Spinal cord (tissue), 10 donors: ENCODE measurements at places on chromosomes 4 and X.

DNA sequence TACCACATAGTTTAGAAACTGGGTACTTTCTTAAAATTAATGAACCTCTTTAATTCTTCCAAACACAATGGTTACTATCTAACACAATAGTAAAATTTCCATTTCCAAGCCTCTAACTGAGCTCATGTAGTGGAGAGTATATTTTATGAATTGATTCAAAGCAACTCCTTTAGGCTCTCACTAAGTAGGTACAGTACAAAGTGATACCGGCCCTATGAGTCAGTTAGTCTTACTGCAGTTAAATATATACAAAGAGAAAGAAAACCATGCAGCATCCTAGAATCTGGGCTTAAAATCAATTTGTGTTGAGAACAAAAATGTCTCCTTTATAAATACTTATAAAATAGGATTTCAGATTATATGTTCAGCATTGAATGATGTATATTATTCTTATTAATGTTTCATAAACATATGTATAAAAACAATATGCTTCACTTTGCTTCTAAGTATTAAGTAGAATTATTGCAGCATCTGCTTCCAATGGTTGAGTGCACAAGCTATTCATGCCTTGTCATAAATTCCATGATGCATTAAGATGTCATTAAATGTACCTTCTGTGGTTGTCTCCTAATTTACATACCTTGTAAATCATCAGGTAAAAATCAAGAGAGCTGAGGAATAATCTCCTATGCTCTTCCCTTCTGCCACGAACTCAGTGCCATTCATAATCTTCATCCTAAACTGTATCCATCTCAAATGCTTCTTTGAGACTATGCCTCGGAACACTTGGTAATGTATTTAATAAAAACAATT lies 1037.8 kb downstream of the STPG2 start:
- no peak for DNase-seq

- no peak for DNase-seq
These were observed 390.0 kb upstream of the NWD2 start for GRCh38 chr4:36854554-36854953.

DNA sequence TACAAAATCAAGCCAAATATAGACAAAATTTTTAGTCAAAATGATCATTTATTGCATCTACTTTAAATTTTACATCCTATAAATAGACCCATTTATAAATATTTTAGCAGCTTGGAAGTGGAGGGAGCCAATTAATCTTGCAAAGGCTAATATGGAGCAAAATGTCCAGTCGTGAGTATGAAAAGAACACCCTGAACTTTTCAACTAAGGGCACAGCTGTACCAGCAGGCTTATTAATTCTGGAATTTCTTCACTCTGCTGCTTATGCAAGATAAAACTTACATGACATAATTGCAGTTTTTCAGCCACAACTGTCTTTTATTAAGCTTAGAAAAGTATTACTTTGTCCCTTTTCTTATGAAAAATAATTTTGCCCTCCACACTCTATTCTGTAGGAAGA lies 22.9 kb upstream of the USP53 start:
- no peak for DNase-seq

GRCh38 chr4:189765301-189765700 lies 175.4 kb upstream of the FRG1 start:
- no peak for DNase-seq

GRCh38 chr4:184446132-184446658 lies 28.2 kb downstream of the IRF2 start:
- DNase-seq: no peak

DNA sequence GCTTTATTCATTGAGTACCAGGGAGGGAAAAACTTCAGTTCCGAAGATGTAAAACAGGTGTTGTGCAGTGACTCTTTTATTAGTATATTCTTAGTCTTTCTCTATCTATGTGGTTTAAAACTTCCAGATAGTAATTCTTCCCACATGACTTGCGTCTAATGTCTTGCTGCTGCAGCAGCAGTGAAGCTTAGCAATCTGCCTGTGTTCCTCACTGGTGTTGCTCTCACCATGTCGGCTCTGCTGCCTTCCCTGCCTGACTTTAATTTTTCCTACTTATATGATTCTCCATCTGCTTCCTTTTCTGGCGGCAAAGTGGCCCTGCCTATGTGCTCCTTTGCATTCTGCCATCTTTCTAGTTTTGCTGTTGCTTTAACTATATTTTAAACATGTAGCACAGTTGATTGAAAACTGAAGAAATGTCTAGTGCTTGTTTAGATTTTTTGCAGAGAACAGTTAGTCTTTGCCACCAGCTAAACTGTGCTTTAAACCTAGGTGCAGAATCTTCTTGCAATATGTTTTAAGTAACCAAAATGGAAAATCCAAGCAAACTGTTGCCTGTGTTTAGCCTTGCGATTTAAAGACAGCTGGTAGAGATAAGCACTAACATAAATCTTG lies 1934.2 kb upstream of the IGFBP7 start:
- DNase-seq: no peak

GRCh38 chrX:96989830-96990571 lies 106.3 kb downstream of the RPA4 start:
- no peak for DNase-seq

- no peak for DNase-seq
These were observed 2012.4 kb upstream of the IGFBP7 start for GRCh38 chr4:59122626-59123025.

- DNase-seq: no peak
These were observed 606.0 kb upstream of the PITX2 start for GRCh38 chr4:111228874-111229273.

- DNase-seq: no peak
These were observed 155.9 kb upstream of the RASGEF1B start for GRCh38 chr4:81627590-81627989.

DNA sequence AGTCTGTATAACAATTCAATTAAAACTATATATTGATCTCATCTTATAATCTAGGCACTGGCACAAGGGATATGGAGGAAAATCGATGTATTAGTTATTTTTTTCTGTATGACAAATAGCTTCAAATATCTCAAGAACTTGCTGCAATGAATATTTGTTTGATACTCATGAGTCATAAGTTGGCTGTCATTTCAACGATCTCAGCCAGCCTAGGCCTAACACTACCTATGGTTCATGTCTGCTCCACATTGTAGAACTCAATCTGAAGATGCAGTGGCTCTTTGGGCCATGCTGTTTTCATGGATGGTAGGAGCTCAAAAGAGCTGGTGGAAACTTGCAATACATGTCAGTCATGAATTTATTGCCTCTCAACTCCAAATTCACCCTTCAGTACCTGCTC lies 44.7 kb downstream of the MAGEB17 start:
- DNase-seq: no peak

GRCh38 chrX:87098477-87098876 lies 419.1 kb upstream of the KLHL4 start:
- DNase-seq: no peak

- no peak for DNase-seq
These were observed 1303.0 kb upstream of the AGA start for GRCh38 chr4:178745203-178745602.

GRCh38 chr4:47274901-47275300 lies 188.6 kb downstream of the COMMD8 start:
- no peak for DNase-seq

DNA sequence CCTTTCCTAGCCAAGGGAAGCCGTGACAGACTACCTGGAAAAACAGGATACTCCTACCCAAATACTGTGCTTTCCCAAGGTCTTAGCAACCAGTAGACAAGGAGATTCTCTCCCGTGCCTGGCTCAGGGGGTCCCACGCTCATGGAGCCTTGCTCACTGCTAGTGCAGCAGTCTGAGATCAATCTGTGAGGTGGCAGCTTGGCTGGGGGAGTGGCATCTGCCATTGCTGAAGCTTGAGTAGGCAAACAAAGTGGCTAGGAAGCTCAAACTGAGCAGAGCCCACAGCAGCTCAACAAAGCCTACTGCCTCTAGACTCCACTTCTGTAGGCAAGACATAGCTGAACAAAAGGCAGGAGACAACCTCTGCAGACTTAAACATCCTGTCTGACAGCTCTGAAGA lies 177.1 kb downstream of the PARM1 start:
- DNase-seq: no peak

DNA sequence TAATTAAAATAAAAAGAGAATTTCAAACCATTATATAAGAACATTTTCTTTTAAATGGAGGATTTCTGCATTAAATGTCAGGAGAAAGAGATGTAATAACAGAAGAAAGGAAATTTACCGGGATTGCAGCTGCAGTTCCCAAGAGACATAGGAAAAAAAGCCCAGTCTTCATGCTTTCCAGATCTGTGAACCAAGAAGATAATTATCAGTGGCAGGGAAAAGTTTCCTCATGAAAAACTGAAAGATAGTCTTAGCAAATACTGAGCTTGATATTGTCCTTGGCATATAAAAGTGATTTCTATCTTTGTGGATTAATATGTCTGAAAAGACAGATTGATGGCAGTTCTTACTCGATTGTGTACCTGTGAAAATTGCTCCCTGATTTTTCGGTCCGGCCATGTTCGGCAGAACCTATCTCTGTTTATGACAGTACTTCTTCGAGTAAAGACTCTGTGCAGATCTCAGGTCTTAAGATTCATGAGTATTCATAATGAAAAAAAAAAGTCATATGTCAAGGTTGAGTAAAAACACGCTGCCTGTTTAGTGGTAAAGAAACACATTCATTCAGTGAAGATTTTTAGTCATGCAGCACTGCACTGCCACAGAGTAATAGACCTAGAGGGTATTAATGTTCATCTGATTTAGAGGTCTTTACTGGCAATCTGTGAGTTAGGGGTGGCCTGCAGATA lies 29.6 kb downstream of the SPARCL1 start:
- no peak for DNase-seq

- DNase-seq: no peak
These were observed 43.0 kb downstream of the RTL5 start for GRCh38 chrX:72088761-72089160.

DNA sequence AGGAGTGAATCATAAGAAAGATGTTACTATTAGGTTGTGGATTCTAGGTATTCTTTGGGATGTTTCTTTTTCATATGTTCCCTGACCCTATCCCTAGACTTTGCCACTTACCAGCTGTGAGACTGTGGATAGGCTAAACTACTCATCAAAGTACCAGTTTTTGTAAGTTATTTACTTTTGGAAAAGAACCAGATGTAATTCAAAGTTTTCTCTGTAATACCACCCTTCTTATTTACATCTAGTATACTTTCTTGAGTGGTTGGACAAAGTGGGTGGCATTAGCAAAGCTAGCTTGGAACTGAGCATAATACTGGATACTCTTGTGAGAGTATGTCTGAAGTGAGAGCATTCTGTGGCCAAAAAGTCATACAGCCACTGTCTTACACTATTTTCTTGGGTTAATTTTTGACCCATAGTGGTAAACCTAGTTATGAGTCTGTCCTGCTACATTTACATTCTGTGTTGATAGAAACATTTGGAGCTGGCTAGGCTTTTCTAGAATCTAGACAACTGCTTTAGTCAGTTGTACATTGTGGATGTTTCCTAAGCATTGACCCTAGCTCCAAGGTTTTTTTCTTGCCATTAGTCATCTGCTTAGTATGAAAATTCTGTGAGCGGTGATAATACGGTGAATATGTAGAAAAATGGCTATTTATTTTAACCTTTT lies 41.7 kb downstream of the KDM6A start:
- no peak for DNase-seq

GRCh38 chr4:108334031-108334430 lies 165.3 kb upstream of the LEF1 start:
- no peak for DNase-seq

- DNase-seq: no peak
These were observed 68.4 kb downstream of the PDLIM5 start for GRCh38 chr4:94519925-94520789.
